ENCODE measurements at places on chromosomes 13 and 19. TPM values are rescaled to one million over a fixed set of nuclear protein-coding genes. Genes with fewer than 3 reads are reported as not detected.

- DNase-seq: no peak
Measured at GRCh38 chr19:3768015-3768747, 3.8 kb downstream of the RAX2 start.

GRCh38 chr19:35764432-35765315 lies 6.7 kb downstream of the PROSER3 start:
- DNase-seq: no peak

- DNase-seq: no peak
Measured at GRCh38 chr13:112161521-112162301, 94.8 kb downstream of the SOX1 start.

DNA sequence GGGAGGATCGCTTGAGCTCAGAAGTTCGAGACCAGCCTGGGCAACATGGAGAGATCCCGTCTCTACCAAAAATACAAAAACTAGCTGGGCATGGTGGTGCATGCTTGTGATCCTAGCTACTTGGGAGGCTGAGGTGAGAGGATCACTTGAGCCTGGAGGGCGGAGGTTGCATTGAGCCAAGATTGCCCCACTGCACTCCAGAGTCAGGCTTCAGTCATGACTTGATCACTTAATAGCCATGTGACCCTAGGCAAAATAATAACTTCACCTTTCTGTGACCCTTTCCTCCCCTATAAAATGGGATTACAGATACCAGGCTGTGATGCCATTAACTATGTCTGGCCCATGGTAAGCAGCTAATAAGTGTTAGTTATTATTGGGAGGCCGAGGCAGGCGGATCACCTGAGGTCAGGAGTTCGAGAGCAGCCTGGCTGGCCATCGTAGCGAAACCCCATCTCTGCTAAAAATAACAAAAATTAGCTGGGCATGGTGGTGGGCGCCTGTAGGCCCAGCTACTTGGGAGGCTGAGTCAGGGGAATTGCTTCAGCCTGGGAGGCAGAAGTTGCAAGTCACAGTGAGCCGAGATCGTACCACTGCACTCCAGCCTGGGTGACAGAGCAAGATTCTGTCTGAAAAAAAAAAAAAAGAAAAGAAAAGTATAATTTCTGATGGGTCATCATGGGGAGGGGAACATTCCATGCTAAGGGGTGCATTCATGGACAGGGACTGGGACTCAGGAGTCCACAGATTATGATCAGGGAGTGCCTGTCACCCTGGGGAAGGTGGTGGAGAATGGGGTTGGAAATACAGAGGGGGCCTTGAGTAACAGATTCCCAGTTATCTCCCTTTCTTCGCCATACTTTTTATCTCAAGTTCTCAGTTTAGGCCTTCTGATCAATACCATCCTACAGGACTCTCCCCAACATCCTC lies 15.5 kb downstream of the TPM4 start:
- DNase-seq: no peak

The F10 gene
- total RNA-seq: 20.6 TPM

The CD37 gene
- 8.2 TPM for total RNA-seq

The FLT3 gene
- total RNA-seq: 0.59 TPM

GRCh38 chr19:30908262-30908771 lies 440.9 kb downstream of the TSHZ3 start:
- no peak for DNase-seq

GRCh38 chr19:53177986-53178385 lies 15.2 kb downstream of the ZNF665 start:
- DNase-seq: no peak

DNA sequence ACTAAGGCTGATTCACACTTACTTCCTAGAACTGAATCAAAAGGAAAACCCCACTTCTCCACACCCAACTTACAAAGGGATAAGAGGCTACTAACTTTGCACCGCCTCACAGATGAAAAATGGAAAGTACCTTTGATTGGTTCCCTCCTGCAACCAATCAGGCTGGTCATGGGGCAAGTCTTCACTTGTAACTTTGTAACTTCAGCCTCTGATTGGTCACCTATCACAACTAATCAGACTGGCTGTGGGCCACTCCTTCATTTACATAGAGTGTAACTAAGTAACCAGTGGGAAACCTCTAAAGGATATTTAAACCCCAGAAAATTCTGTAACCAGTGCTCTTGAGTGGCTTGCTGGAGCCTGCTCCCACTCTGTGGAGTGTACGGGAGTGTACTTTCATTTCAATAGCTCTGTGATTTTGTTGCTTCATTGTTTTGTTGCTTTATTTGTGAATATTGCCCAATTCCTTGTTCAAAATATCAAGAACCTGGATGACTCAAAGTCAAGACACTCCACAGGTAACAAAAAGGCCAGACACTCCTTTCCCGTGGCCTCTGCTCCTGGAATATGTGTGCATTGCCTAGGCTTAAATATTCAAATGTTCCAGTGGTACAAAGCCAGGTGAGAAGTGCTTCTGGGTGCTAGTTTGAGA lies 50.5 kb downstream of the RFC3 start:
- no peak for DNase-seq

The ZNF571 gene
- 7.4 TPM for total RNA-seq

- no peak for DNase-seq
Measured at GRCh38 chr19:40381321-40381720, 8.7 kb downstream of the HIPK4 start.
